ENCODE measurements at places on chromosomes 7 and 10. TPM values are rescaled to one million over a fixed set of nuclear protein-coding genes. Genes with fewer than 3 reads are reported as not detected.

Gene ACADSB
- total RNA-seq: 24.0 TPM

DNA sequence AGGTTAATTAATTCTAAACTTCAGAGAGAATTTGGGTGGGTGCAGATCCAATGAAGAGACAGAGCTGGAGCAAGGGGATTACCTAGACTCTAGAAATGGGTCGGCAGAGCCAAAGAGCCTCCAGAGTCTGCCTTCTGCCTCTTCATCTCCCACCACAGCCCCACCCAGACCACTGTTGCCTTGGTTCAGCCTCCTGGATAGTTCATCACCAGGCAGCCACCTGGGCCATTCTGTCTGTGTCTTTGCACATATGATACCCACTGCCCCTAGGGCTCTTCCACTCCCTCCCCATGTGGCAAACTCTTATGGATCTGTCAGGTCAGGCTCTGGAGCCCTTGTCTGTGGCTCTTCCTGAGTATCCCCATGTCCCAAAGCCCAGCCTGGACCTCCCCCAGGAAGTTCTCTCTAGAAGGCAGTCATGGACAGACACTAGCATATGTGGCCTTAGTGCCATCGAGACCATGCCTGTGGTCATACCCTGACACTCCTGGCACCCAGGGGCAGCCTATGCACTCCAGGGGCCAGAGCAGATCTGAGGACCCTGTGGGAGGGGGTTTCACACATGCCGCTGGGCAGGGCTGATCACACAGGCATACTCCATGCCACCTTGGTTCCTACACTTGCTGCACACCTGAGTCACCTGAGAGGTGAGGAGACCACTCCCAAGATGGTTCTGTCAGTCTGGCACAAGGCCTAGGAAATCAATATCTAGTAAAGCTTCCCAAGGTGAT lies 41.6 kb downstream of the FRMPD2 start:
- DNase-seq: no peak

- no peak for DNase-seq
These were observed 175.3 kb upstream of the LYZL1 start for GRCh38 chr10:29113616-29113945.

GRCh38 chr7:3297105-3297819 lies 3.8 kb upstream of the SDK1 start:
- no peak for DNase-seq

- DNase-seq: no peak
These were observed 42.7 kb downstream of the PLAU start for GRCh38 chr10:73953665-73954064.

Gene CDK14
- total RNA-seq: 56.7 TPM

GRCh38 chr7:88115816-88116215 lies 104.0 kb downstream of the SRI start:
- no peak for DNase-seq

- DNase-seq: no peak
These were observed 461.0 kb upstream of the NRG3 start for GRCh38 chr10:81414038-81414437.

GRCh38 chr7:78769481-78770101 lies 683.9 kb downstream of the MAGI2 start:
- peak; percentile 24 for DNase-seq

- no peak for DNase-seq
These were observed 1.8 kb downstream of the GDF10 start for GRCh38 chr10:47301833-47302232.

Gene CTBP2
- 0.72 TPM for total RNA-seq

GRCh38 chr7:2519119-2519930 lies at the start of gene LFNG:
Gene LFNG (plus strand): TSS chr7:2519774. CDS start chr7:2519862, 88 bp downstream.
- DNase-seq: peak; percentile 32

DNA sequence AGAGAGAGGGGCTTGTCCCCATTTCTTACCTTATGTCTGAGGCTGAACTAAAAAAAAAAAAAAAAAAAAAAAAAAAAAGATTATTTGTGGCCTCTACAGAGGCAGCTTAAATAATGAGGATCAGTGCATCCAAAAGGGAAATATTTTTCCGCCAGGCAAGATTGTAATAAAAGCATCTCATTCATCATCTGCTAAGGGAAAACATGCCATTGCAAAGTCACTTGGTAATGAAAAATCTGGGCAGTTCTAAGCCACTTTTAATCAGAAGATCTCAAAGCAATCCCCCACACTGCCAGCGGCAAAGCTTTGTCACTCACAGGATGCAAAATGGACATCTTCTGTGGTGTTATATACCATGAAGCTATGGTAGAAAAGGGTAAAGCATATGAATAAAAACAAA lies 3.8 kb downstream of the FAM107B start:
- no peak for DNase-seq

DNA sequence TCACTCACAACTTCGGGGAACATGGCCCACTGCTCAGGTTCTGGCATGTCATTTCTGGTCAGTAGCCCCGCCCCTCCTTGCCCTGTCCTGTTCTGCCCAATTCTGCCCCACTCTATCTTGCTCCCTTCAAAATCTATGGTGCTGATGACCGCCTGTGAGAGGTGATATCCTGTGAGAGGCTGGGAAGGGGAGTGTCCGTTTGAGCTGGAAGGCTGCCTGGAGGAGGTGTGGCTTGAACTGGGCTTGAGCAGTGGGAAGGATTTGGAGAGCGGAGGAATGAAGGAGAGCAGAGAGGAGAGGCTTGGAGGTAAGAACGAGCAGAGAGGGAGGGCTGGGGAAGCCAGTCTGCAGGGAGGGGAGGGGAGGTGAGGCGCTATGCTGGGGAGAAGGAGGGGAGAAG lies 145.3 kb downstream of the RPS24 start:
- DNase-seq: no peak

GRCh38 chr10:132308587-132309470 lies 1.1 kb upstream of the STK32C start:
- no peak for DNase-seq

GRCh38 chr7:11415101-11415500 lies 416.9 kb downstream of the THSD7A start:
- no peak for DNase-seq

Gene CC2D2B
- 0.72 TPM for total RNA-seq

- DNase-seq: no peak
These were observed 59.0 kb upstream of the CHST15 start for GRCh38 chr10:124152139-124153022.

- DNase-seq: no peak
These were observed 19.1 kb downstream of the SLC16A12 start for GRCh38 chr10:89516149-89516832.

- DNase-seq: no peak
These were observed 17.5 kb downstream of the BMPER start for GRCh38 chr7:33922820-33923219.

DNA sequence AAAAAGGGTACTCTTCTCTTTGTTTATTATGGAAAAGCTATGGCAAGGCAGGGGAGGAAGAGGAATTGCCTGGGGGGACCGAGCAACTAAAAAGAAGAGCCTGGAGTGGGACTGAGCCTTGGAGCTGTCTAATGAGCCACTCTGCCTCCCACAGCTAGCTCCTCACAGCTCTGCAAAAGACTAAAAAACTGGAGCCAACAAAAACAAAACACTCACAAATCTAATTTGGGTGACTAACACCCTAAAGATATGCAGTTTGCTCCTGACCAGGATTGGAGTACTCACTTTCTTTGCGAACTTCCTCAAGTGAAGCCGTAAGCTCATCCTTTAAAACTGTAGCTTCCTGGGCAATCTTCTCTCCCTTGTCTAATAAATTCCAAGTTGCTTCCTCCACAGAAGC lies 89.4 kb downstream of the CTNNA3 start:
- DNase-seq: no peak

- no peak for DNase-seq
These were observed 233.0 kb downstream of the WDR11 start for GRCh38 chr10:121084016-121084674.

- no peak for DNase-seq
These were observed 30.5 kb upstream of the TOMM7 start for GRCh38 chr7:22853138-22853537.

DNA sequence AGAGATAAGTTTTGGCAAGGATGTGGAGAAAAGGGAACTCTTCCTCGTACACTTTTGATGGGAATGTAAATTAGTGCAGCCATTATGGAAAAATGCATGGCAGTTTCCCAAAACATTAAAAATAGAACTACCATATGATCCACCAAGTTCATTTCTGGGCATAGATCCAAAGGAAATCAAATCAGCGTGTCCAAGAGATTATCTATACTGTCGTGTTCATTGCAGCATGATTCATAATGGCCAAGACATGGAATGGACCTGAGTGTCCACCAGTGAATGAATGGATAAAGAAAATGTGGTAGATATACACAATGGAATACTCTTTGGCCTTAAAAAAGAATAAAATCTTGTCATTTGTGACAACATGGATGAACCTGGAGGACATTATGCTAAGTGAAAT lies 70.3 kb upstream of the RSU1 start:
- DNase-seq: no peak

Gene KIAA1549
- total RNA-seq: 0.82 TPM

Gene VGF
- 0.23 TPM for total RNA-seq

DNA sequence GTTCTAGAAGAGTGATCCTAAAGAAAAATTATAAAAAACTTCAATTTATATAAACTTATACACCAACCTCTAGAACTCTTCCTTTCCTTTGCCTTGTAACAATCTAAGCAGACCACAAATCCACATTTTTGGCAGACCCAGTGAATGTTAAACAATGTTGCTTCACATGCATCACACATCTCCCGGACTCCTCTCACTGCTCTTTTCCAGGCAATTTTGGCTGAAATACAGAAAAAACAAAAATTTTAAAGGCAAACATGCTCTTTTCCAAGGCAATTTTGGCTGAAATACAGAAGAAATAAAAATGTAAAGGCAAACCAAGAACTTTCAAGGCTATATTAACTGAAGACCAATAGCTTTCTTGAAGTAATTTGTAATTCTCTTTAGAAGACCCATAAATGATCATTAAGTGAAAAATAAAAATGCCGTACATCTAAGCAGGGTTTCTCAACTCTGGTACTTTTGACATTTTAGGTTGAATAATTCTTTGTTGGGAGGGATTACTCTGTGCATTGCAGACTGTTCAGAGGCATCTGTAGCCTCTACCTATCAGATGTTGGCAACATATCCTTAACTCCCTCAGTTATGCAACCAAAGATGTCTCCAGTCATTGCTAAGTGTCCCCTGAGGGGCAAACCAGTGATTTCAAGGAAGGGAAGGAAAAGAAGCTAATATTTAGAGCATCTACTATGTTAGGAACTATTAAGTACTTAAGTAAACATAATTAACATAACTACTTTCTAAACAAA lies 64.4 kb downstream of the NRBF2 start:
- DNase-seq: no peak

Gene CEP55
- 38.7 TPM for total RNA-seq

Gene ARHGAP12
- 7.4 TPM for total RNA-seq

Gene MKX
- total RNA-seq: not detected

DNA sequence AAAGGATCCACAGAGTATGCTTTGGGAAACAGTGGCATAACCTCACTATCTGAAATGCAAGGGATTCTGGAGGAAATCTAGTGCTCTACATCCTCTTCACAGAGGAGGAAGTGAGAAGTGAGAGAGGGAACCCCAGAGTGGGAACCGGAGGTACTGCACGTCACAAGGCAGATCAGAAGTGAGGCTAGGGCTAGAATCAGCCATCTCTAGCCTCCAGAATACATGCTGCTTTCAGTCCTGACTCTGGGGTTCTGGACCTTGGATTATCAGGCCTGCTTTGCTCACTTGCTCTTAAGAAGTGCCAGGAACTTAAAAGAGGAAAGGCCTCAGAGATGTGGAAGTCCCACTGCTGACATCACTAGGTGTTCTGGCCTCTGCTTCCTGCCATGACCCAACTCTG lies 25.7 kb downstream of the ZNF503 start:
- peak; percentile 27 for DNase-seq

Gene ATG9B
- 0.36 TPM for total RNA-seq

Data from GM12878 (cell line).